ENCODE measurements at places on chromosomes 2 and 18.

- DNase-seq = no peak
These were observed 1.4 kb downstream of the ALPI start for GRCh38 chr2:232457121-232458011.

- DNase-seq = no peak
These were observed 91.8 kb downstream of the METTL8 start for GRCh38 chr2:171342067-171342413.

DNA sequence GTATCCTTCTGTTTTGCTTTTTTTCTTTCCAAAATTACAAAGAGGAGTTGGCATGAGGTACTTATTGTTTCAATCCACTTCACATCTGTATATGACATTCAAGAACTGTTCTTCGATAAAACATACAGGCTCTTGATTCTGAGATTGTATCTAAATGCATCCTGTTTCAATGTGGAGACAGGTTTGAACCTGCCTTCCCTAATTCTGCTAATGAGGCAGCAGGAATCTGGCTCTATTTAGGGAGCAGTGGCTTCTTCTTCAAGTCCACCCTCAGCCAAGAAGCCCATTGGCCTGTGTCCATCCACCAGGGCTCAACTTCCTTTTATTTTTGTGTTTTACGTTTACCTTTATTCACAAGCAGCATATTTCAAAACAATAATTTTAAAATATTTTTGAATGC, 84.8 kb upstream of the PIK3C3 start:
- DNase-seq = no peak

- no peak for DNase-seq
These were observed 22.1 kb downstream of the CHCHD5 start for GRCh38 chr2:112606547-112606946.

GRCh38 chr18:79935925-79936324, 15.5 kb downstream of the SLC66A2 start:
- DNase-seq = no peak

DNA sequence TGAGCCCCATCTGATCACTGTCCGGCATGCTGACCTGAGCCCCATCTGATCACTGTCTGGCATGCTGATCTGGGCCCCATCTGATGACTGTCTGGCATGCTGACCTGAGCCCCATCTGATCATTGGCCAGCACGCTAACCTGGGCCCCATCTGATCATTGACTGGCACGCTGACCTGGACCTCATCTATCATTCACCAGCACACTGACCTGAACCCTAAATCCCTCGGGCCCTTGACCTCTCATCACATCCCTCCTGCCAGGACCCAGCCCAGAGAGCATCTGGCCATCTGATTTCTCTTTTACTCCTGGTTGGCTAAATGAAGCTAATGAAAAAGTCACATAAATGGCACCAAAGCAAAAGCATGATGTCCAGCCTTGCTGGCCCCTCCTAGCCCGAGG, 207.1 kb downstream of the NDUFA10 start:
- no peak for DNase-seq

GRCh38 chr2:144504218-144504641, 15.7 kb downstream of the ZEB2 start:
- DNase-seq = no peak

GRCh38 chr2:63780518-63781155, 61.1 kb upstream of the UGP2 start:
- DNase-seq = no peak

- no peak for DNase-seq
These were observed 36.1 kb downstream of the ZNF407 start for GRCh38 chr18:74633652-74634352.

DNA sequence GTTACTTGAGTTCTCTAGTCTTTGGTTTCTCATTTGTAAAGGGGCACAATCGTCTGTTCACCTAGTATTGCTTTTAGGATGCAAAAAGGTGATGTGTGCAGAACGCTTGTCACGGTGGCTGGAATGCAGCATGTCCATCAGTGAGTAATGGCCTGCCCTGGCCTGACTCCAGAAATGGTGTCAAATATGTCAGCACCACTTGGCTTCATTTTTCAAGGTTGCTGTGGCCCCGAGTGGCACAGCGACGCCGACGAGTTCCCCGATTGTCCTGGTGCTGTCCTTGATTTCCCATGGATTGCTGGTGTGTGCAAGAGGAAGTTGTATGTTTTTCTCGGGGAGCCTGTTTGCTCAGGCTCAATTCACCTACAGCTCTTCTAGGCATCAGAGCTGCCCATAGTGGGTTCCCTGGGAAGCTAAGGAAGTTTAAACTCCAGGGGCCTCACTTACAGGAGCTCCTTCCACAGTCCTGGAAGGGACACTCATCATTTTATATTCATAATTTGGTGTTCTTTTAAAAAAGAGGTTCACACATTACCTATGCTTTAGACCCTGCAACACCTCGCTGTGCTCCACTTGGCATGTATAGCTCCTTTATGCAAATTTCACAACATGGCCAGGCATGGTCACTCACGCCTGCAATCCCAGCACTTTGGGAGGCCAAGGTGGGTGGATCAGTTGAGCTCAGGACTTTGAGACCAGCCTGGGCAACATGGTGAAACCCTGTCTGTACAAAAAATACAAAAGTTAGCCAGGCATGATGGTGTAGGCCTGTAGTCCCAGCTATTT, 25.6 kb upstream of the ZNF407 start:
- no peak for DNase-seq

DNA sequence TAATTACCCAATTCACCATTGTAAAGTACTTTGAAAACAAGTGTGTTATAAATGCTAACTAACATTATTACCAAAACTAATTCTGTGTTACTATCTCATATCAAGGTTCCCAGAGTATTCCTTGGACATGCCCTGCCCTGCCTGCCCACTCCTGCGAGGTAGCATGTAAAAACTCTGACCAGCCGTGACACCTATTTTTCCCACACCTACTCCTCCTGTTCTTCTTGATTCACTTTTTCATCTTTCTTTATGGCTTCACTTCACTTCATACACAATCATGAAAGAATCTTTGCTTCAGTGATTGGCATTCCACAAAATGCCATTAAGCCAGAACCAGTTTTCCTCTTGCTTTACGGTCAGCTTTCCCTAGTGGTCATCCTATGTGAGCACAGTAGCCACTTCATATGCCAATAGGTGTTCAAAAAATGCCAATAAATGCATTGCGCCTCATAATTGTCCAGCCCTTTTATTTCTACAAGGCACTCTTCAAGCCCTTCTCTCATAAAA, 42.6 kb upstream of the SETBP1 start:
- DNase-seq = no peak

DNA sequence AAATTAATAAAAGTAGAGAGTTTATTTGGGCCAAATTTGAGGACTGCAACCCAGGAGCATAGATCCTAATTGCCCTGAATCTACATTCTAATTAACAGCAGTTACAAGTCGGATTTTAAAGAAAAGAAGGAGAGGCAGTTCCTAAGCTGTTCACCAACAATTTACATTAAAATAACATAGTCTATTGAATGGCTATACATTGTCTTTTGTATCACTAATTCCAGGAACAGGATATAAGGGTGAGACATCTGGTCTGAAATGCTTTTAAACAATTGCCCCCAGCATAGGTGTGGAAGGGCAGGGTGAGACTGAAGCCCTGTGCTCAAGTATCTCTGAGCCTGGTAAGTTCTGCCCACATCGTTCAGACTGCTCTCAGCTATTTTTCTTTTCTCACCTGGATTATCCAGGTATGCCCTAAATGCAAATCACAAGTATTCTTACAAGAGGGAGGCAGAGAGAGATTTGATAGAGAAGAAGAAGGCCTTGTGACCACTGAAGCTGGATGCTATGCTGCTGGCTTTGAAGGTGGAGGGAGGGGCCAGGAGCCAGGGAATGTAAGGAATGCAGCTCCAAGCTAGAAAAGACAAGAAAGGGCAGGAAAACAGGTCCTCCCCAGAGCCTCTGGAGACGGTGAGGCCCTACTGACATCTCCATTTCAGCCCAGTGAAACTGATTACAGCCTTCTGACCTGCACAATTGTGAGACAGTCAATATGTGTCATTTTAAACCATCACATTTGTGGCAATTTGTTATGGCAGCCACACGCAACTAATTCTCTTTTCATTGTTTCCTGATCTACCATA, 189.4 kb upstream of the ARL4C start:
- no peak for DNase-seq

DNA sequence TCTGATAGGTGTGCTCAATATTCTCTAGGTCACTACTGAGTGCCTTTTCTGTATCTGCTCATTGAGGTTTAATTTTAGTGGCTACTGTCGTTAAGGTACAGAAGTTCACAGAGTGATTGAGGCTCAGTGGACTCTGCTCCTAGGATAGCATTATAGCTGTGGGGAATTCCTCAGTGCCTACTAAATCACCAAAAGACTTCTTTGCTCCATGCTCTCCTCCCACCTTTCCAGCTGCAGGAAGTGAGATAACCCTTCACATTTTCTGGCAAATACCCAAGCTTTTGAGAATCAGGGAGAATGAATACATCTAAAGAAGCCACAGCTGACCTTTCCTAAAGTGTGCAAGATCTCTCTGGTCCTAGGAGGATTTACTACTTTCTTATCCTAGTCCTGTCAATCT, 95.2 kb upstream of the FSIP2 start:
- no peak for DNase-seq

Data from stimulated activated CD4-positive, alpha-beta T cell treated with anti-CD3 and anti-CD28 coated beads, Interleukin-12 subunit alpha, Interleukin-12 subunit beta, amount 100 ng/mL, for 24 hours (primary cell).